ENCODE measurements at places on chromosomes 16 and 17. TPM values are rescaled to one million over a fixed set of nuclear protein-coding genes. Genes with fewer than 3 reads are reported as not detected.

DNA sequence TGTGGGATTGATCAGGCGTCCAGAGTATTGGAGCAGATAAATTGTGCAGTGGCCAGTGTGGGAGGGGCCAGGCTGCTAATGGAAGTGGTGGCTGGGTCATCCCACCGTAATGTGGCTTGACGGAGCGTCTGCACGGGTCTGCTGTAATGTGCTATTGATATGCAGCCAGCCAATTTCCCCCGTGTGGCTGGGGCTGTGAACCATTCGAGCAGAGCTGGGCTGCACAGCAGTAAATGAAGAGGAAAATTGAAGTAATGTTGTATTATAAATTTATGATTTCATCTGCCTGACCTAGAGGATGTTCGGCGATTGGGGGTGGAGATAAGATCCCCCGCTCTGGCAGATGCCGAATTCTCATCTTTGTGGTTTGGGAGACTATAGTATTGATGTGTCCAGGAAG lies 121.5 kb downstream of the CCDC182 start:
- no peak for DNase-seq

DNA sequence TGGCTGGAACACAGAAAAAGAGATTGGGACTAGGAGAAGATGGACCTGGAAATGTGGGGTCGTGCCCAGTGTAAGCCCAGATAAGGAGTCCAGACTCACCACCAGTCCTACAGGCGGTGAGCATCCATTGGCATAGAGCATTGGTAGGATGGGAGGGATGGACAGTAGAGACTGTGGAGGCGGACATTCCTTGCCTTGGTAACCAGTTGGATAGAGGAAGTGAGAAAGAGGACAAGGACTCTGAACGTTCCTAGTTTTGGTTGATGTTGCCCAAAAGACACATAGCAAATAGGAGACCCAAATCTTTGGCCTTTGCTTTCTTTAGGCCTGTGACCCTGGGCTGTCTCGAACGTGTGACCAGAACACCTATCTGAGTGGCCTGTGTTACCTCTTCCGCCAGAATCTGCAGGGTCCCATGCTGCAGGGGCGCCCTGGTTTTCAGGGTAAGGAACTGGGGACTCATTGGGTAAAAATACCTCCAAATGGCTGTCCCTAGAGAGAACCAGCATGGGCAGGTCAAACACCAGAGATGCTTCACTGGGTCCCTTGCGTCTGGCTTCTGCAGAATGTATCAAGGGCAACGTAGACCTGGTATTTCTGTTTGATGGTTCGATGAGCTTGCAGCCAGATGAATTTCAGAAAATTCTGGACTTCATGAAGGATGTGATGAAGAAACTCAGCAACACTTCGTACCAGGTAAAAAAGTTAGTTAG lies 6.4 kb downstream of the ITGAL start:
- DNase-seq = no peak

KRT36 gene
- not detected for total RNA-seq

GRCh38 chr17:66301864-66302741 lies at the start of gene PRKCA:
PRKCA (plus strand) TSS chr17:66302613.
- peak; percentile 76 for DNase-seq

GRCh38 chr16:3112058-3112880 lies at the start of gene ZNF205:
ZNF205 (plus strand) TSS chr16:3112586; CDS start chr16:3113431, 845 bp downstream.
- DNase-seq = no peak

CTCF gene
- 59.7 TPM for total RNA-seq

GRCh38 chr17:48800626-48801217 lies 16.3 kb downstream of the TTLL6 start:
- no peak for DNase-seq

DNA sequence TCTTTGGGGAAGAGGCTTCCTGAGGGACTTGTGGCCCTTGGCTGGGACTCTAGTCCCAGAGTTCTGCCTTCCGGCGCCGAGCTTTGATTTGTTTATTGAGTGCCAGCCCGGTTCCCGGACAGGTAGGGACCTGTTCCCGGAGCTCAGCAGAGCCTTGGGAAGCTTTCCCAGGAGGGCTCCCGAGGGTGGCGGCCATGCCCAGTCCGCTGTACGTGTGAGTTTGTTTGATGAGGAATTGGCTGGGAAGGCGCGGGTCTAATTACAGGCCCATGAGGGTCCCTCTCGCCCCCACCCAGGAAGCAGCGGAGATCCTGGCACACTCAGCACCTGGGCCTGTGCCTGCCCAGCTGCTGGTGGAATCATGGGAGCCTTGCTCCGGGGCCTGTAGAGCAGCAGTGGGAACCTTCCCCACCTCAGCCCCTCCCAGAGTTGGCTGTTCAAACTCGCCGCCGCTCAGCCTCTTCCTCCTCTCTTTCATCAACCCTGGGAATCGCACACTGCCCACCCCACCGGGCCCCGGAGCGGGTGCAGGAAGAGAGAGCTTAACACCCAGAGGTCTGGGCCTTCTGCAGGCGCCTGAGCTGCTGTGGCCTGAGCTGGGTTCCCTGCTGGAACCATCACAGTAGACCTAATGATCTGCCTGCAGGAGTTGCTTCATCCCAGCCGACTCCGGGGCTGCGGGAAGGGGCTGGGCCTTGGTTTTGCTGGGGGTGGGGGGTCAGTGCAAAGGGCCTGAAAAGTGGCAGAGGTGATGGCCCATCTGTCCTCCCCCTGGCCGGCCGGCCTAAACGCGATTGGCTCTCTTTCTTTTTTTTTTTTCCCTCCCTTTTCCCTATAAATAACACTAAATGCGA lies 313.7 kb downstream of the SEC14L1 start:
- DNase-seq = no peak

- DNase-seq = no peak
Observed at GRCh38 chr17:41505809-41506767, 676 bp upstream of the KRT13 start.

DUS1L gene
- total RNA-seq = 179 TPM

CETP gene
- not detected for total RNA-seq

GRCh38 chr16:72666267-72666666 lies 381.7 kb downstream of the ZFHX3 start:
- no peak for DNase-seq

TBC1D3E gene
- not detected for total RNA-seq

SGSH gene
- 29.0 TPM for total RNA-seq

DNA sequence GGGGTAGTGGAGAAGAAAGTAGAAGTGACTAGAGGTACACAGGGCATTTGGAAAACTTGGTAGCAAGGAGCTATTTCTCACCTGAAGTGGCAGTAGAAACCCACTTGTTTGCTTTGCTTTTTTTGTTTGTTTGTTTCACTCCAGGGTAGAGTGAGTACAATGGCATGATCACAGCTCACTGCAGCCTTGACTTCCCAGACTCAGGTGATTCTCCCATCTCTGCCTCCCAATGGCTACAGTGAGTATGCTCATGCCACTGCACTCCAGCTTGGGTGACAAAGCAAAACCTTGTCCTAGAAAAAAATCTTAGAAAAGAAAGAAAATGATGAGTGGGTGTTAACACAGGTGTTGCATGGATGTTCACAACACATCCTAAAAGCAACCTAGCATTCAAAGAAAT lies 40.4 kb downstream of the SCNN1G start:
- DNase-seq = no peak

- DNase-seq = no peak
Observed at GRCh38 chr17:978103-979093, 1.2 kb downstream of the NXN start.

TMEM94 gene
- total RNA-seq = 71.1 TPM

GRCh38 chr17:34579017-34579946 lies at the start of gene TMEM132E:
TMEM132E (plus strand) TSS chr17:34579582; CDS start chr17:34581077, 1,495 bp downstream.
- DNase-seq = no peak

GRCh38 chr17:80783486-80783885 lies 208.2 kb upstream of the CHMP6 start:
- no peak for DNase-seq
